NCI-H1930 (cell line): ENCODE measurements at places on chromosomes 6 and 20.
A peak's percentile ranks its signal among the peaks of the same experiment; 100 is the strongest.

GRCh38 chr20:45630371-45630770, 713 bp downstream of the WFDC9 start:
- DNase-seq: no peak

- DNase-seq: peak; percentile 83
Measured at GRCh38 chr20:14830466-14830865, 493.1 kb upstream of the FLRT3 start.

- DNase-seq: no peak
Measured at GRCh38 chr6:169048185-169048864, 205.3 kb downstream of the THBS2 start.

- DNase-seq: no peak
Measured at GRCh38 chr6:128259029-128259724, 261.2 kb downstream of the PTPRK start.

DNA sequence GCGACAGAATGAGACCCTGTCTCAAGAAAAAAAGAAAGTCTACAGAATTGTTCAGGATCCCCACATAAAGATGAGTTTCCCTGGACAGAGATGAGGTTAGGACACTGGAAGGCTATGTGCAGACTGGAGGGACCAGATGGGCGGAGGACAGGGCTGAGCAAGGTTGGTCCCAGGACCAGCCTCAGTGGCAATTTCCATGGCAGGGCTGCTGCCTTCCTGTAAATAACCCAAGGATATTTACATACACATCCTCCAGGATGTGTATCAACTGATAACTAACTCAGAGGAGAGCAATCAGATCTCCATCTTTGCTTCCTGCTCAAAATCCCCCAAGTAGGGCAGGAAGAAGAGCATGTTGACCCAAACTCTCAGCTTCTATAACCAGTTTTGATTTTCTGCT, 58.8 kb downstream of the RSPH3 start:
- DNase-seq: no peak

- peak; percentile 4 for DNase-seq
Measured at GRCh38 chr6:32947552-32948465, 5.1 kb downstream of the HLA-DMA start.

DNA sequence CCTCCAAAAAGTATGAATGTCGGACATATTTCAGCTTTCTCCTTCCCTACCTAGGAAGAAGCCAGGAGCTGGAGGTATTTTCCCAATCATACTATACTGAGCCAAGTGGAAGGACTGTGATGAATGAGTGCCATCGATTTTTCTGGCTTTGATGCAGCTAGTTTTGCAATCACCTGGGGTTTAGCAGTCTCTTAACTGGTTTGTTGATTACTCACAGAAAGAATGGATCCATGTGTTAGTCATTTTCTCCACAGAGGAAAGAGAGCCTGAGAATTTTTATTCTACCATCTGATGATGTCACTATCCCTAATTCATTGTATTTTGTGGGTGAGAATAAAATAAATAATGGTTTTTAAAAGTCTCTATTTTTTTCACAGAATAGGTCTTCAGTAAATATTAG, 282.9 kb upstream of the RNF217 start:
- DNase-seq: no peak

- no peak for DNase-seq
Measured at GRCh38 chr6:56992036-56992435, 37.1 kb downstream of the BEND6 start.

DNA sequence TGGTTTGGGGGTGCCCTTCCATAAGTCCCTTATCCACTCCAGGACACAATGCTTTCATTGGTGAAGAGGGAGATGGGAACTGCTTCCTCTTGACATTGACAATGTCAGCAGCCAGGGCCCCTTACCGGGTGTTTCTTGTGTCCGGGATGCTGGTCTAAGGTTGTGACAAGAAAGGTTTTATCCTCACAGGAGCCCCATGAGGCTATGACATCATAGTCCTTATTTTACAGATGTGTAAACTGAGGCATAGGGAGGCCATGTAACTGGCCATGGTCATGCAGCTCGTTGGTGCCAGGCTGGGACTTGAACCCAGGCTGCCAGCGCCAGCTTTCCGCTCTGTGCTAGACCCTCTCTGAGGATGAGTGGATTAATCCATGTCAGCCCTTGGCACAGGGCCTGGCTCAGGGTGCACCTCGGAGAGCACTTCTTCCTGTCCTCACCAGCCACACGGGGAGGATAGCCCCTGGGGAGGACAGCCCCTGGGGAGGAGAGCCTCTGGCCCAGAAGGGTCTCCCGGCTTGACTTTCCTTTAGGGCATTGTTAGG, 157.3 kb downstream of the SYCP2 start:
- no peak for DNase-seq

GRCh38 chr6:11791354-11792107, 12.9 kb upstream of the ADTRP start:
- DNase-seq: no peak

- DNase-seq: no peak
Measured at GRCh38 chr20:62935968-62936585, 1.9 kb upstream of the GID8 start.

DNA sequence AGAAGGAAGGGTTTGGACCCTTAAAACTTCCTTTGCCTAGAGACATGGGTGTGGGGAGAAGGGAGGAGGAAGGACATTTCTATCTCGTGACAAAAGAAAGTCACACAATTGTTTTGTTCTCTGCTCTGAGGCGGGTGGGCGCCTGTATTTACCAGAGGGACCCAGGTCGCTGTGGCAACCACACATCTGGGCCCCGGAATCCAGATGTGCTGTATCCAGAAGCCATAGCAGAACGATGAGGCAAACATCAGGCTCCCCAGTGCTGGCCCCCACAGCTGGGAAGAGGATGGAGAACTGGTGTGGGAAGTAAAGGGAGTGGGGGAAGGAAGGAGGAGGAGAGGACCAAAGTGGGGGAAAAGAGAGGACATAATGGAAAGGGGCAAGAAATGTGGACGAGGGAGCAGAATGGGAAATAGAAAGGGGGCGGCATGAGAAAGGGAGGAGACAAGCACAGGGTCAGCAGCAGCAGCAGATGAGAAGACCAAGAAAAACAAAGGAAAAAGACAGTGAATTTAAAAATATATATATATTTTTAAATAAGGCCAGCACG, 3.4 kb upstream of the TNXB start:
- DNase-seq: no peak

- no peak for DNase-seq
Measured at GRCh38 chr6:27471365-27472115, 1.4 kb downstream of the ZNF184 start.

DNA sequence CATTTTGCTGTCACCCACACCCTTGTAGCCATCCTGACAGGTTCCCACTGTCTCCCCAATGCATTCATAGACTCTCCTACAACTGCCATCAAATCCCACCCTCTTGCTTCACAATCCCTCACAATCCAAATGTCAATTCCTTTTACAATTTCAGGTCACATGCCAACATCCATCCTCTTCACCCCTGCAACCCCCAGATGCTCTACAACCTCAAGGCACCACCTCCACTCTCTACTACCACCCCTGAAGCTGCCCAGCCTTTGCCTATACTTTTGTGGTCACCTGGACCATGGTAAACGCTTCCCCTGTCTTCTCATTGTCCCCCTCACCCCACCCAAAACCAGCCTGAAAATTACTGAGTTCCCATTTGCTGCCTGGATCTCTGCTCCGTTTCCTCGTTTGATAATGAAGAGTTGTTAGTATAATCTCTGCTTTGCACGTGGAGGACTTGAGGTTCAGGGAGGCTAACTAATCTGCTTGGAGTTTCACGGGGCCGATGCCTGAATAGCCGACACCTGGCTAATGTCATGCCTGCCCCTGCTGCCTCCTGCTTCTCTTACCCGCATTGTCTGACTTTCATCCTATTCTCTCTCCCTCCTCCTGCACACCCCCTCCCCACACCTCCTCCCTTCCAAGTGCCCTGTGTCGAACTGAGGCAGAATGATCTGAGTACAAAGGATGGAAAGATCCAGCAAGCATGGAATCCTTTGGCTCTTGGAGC, 82.4 kb upstream of the TOX2 start:
- DNase-seq: no peak

DNA sequence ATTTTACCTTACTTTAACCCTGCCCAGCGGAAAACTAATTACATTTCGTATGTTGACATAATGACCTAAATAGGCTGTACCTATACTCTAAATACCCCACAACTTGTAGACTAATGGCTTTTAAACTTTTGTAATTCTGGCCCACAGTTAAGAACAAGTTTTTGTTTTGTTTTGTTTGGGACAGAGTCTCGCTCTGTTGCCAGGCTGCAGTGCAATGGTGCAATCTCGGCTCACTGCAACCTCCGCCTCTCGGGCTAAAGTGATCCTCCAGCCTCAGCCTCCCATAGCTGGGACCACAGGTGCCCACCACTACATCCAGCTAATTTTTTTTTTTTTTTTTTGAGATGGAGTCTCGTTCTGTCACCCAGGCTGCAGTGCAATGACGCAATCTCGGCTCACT, 5.7 kb upstream of the SASH1 start:
- DNase-seq: no peak

DNA sequence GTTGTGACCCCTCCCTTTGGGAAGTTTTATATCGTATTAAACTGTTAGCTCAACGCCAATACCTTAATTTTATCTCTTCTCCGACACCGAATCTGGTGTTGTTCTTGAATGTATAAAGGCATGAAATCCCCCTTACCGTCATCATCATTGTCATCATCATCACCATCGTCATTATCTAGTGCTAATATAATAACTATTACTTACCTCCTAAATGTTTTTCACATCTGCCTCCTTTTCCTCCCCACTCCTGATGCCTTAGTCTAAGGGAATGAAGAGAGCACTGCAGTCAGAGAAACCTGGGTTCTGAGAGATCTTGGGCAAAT, 677 bp upstream of the ZBTB24 start:
- DNase-seq: no peak

- no peak for DNase-seq
Measured at GRCh38 chr20:2446845-2447244, 23.7 kb downstream of the SNRPB start.

DNA sequence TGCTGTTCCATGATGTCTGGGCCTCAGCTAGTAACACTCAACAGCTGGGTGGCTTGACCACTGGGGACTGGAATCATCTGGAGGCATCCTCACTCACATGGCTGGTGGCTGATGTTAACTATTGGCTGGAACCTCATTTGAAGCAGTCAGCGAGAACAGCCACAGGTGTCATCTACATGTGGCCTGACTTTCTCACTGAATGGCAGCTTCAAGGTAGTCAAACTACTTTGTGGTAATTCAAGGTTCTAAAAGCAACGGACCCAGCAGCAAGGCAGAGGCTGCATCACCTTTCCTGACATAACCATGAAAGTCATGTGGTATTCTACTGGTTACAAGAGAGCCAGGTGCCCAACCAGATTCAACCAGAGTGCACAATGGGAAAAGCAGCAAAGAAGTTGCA, 115.9 kb upstream of the DST start:
- DNase-seq: no peak

GRCh38 chr6:57305107-57305506, 12.3 kb upstream of the PRIM2 start:
- no peak for DNase-seq

GRCh38 chr20:55456316-55456940, 548.9 kb downstream of the CBLN4 start:
- DNase-seq: no peak

DNA sequence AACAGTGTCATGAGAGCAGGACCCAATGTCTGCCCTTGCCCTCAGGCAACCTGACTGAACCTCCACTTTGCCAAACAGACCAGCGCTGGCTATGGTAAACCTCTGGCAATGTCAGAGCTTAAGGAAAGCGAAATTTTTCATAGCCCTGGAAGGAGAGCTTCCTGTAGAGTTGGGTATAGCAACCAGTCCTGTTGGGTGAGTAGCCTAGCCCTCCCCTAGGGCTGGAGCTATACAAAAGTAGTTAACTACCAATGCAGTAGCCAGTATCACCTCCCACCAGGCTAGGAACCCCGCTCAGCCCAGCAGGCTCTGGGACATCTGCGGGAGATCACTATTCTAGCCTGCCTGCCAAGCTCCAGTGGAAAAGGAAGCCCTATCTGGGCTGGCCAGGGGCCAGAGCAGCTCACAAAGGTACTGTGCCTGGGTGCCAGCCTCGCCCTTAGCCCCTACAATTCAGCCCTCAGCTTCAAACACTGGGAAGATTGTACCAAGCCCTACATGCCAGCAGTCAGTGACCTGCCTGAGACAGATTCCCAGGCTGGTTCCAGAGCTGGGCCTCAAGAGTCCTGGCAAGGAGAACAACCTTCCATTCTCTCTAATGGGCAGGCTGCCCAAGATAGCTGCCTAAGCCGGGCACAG, 7.9 kb downstream of the WFDC3 start:
- no peak for DNase-seq

GRCh38 chr6:117265410-117266256, at the start of gene VGLL2:
TSS of gene VGLL2 (plus strand) at chr6:117265558. CDS start at chr6:117265764, 206 bp downstream.
- DNase-seq: peak; percentile 13

GRCh38 chr6:27205375-27206278, 41.9 kb upstream of the PRSS16 start:
- no peak for DNase-seq

DNA sequence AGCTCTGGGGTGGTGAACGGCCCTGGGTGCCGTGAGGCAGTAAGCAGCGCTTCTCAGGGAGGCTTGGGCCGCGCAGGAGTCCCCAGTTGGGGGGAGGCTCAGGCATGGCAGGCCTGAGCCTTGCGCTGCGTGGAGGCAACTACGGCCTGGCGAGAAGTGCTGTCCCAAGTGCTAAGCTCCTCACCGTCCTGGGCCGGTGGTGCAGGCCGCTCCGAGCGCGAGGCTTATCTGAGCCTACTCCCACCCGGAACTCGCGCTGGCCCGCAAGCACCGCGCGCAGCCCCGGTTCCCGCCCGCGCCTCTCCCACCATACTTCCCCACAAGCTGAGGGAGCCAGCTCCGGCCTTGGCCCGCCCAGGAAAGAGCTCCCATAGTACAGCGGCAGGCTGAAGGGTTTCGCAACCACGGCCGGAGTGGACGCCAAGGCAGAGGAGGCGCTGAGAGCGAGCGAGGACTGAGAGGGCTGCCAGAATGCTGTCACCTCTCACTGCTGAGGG, 1.8 kb upstream of the WRNIP1 start:
- no peak for DNase-seq

DNA sequence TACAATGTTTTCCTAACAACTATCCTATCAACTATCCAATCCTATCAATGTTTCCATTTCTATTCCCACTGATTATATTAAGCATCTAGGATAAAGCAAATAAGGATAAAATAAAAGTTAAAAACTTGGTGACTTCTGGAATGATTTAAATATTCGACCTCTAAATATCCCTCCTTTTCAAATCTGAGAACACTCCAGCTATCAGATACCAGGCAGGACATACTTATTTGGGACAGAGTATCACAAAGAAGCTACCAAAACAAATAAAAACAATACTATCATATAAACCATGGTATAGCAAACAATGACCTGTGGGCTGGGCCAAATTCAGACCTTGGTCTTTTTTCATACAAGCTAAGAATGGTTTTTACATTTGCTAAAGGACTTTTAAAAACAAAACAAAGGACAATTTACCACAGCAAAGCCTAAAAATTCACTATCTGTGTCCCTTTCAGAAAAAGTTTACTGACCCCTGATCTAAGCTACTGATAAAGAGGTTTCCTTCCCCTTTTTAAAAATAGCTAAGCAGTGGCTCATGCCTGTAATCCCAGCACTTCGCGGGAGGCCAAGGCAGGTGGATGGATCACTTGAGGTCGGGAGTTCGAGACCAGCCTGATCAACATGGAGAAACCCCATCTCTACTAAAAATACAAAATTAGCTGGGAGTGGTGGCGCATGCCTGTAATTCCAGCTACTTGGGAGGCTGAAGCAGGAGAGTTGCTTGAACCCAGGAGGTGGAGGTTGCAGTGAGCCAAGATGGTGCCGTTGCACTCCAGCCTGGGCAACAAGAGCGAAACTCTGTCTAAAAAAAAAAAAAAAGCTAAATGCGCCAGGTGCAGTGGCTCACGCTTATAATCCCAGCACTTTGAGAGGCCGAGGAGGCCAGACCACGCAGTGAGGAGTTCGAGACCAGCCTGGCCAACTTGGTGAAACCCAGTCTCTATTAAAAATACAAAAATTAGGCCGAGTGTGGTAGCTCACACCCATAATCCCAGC, 6.0 kb downstream of the NUP153 start:
- DNase-seq: no peak
